Sigmoid colon (tissue), 7 donors: ENCODE measurements at places on chromosomes 2 and 18. TPM values are rescaled to one million over a fixed set of nuclear protein-coding genes. Genes with fewer than 3 reads are reported as not detected.

DNA sequence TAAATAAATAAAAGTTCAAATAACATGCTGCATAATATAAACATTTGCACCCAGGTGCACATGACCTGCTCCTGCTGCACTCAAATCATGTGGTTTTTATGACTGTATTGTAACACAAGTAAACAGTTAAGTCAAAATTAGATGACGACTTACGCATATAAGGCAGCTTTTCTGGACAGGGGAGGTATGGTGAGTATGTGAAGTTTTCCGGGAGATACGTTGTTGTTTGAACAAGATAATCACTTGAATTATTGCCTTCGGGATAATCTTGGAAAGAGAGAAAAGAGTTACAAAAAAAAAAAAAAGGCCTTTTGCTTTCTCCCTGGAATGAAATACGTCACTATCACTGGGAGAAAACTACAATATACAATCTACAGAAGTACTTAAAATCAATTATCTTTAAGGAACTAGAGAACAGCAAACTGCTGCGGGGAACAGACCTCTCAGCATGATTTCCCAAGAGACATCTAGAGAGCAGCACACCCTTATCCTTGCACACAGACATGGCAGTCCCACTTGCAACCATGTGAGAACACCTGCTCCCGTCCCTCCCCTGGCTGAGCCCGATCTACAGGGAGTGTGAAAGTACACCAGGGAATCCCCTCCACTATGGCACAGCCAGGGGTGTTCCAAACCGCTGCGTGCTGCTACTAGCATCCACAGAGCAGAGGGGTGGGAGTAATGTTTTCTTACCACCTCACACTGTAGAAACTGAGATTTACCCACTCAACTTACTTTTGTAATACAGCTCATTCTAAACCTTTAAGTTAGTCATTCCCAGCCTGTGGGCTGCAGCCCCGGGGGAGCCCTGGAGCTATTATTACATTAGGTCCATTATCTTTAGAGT, 26.3 kb downstream of the B4GALT6 start:
- H3K4me3 ChIP-seq: no peak overlapping the region
- no peaks in the 10 kb centered on the region for H3K27me3 ChIP-seq
- DNase-seq: no peak
- H3K27ac ChIP-seq: no peak overlapping the region
- H3K4me1 ChIP-seq: no peaks in the 10 kb centered on the region
- H3K36me3 ChIP-seq: no peaks in the 10 kb centered on the region

DNA sequence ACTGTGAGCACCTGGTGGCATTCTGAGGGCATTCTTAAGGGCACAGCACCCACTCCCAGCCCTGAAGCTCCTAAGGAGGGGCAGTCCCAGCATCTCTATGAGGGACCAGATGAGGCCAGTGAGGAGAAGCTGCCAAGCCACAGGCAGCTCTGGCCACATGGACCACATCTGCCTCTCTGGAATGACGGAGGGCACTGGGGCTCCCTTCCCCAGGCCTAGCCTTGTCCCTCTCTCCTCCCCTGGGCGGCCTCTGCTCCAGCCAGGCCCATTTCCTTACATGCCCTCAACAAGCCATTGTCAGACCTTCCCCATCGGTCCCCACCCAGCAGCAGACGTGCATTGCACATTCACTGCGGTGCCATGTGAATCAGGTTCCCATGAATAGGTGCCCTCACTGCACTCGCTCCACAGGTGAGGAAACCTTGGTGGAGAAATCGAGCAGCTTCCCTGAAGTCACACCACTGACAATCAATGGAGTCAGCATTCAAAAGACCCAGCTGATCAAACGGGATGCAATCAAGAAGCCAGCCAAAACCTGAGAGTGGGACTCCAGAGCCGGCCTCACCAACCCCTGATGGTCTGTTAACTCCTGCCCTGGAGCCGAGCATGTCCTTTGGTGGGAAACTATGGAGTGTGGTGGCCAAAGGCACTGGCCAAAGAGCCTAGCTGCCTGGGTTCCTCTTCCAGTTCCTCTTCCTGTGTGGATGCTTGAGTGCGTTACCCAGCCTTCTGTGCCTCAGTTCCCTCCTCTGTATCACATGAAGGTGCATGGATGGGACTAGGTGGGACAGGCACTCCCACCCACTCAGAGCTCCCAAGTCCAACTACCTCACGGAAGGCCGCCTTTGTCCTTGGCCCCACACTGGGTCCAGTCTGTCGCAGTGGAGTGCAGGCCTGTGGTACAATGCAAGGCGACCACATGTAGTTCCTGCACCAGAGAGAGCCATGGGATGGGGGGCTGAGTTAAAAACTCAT, 147.3 kb downstream of the ZFP36L2 start:
- H3K4me3 ChIP-seq: no peak overlapping the region
- peaks cover 60% of the 10 kb centered on the region for H3K4me1 ChIP-seq
- H3K36me3 ChIP-seq: no peaks in the 10 kb centered on the region
- H3K27me3 ChIP-seq: no peaks in the 10 kb centered on the region
- no peak for DNase-seq

- H3K4me1 ChIP-seq: peaks cover 43% of the 10 kb centered on the region
- no peaks in the 10 kb centered on the region for H3K36me3 ChIP-seq
- no peak overlapping the region for H3K4me3 ChIP-seq
Measured at GRCh38 chr2:85441864-85442263, 23.4 kb downstream of the SH2D6 start.

GRCh38 chr18:4762330-4762729, 307.2 kb upstream of the DLGAP1 start:
- no peak for DNase-seq
- H3K27me3 ChIP-seq: no peaks in the 10 kb centered on the region
- H3K4me1 ChIP-seq: no peaks in the 10 kb centered on the region
- no peak overlapping the region for H3K4me3 ChIP-seq

GRCh38 chr2:17460371-17461086, 57.7 kb downstream of the RAD51AP2 start:
- H3K36me3 ChIP-seq: no peaks in the 10 kb centered on the region
- DNase-seq: no peak
- H3K27ac ChIP-seq: no peak overlapping the region
- no peak overlapping the region for H3K4me3 ChIP-seq
- H3K27me3 ChIP-seq: no peaks in the 10 kb centered on the region

GRCh38 chr2:160054984-160055725, 7.3 kb downstream of the PLA2R1 start:
- no peak overlapping the region for H3K4me3 ChIP-seq
- H3K36me3 ChIP-seq: no peaks in the 10 kb centered on the region
- H3K4me1 ChIP-seq: peaks cover 15% of the 10 kb centered on the region
- H3K27me3 ChIP-seq: no peaks in the 10 kb centered on the region

- no peaks in the 10 kb centered on the region for H3K4me1 ChIP-seq
- H3K27ac ChIP-seq: no peak overlapping the region
- DNase-seq: no peak
Measured at GRCh38 chr2:85239102-85239501, 88.7 kb downstream of the TGOLN2 start.

- DNase-seq: no peak
- no peak overlapping the region for H3K27ac ChIP-seq
- no peaks in the 10 kb centered on the region for H3K4me1 ChIP-seq
- H3K36me3 ChIP-seq: no peaks in the 10 kb centered on the region
Measured at GRCh38 chr18:4068552-4069158, 386.5 kb downstream of the DLGAP1 start.

Gene HPCAL1
- 34.4 TPM for total RNA-seq

Gene LPIN1
- total RNA-seq: 32.9 TPM

Gene CTAGE1
- not detected for total RNA-seq

Gene CDH2
- 6.2 TPM for total RNA-seq

Gene ZNF385B
- 3.2 TPM for total RNA-seq

Gene RNMT
- 22.1 TPM for total RNA-seq
